ENCODE measurements at places on chromosomes 7 and 10.

GRCh38 chr10:17831341-17831740 is 22.2 kb downstream of the MRC1 start:
- no peak for DNase-seq

DNA sequence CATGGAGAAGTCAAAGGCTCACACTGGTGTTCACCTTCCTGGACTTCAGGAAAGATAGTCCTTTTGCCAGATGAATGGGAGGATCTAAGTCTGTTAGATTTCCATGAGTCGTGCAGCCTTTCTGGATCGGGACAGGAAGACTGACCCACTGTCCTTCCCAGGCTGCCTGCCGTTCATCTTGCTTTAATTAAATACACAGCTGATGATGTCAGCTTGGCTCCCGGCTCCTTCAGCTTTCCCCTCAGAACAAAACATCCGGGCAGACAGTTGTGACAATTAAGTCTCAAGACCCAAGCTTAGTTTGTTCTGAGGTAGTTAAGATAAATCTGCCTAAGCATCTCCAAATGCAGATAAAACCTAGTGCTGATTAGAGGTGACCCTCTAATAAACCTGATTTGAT is 58.6 kb downstream of the AUTS2 start:
- no peak for DNase-seq

- no peak for DNase-seq
These were observed 45.8 kb downstream of the OAT start for GRCh38 chr10:124372899-124373298.

DNA sequence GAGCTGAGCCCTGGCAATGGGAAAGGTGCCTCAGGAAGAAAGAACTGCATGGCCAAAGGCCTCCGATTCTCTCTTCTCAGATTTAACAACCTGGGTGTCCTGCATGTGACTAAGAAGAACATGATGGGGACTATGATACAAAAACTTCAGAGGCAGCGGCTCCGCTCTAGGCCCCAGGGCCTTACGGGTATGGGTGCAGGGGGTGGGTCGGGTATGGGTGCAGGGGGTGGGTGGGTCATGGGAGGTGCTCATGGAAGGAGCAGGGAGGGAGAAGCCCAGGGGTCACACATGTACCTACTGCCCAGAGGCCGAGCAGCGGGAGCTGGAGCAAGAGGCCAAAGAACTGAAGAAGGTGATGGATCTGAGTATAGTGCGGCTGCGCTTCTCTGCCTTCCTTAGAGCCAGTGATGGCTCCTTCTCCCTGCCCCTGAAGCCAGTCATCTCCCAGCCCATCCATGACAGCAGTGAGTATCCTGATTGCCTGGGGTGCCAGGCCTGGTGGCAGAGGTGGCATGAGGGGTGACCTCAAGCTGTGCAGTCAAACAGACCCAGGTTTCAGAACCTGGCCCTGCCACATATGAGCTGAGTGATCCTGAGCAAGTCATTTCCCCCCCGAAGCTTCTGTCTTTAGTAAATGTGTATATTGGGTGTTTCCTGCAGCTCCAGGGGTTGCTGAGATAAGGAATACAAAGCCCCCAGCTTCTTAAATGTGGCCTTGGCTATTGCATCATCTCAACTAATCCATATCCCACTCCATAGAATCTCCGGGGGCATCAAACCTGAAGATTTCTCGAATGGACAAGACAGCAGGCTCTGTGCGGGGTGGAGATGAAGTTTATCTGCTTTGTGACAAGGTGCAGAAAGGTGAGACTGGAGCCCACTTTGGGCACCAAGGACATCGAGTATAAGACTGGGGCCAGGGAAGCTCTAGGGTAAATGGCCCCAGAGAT is 2.0 kb downstream of the NFKB2 start:
- DNase-seq = no peak
